Foreskin fibroblast (primary cell): ENCODE measurements at places on chromosomes 12 and 14.

GRCh38 chr12:12072064-12072760 lies 1.5 kb downstream of the BCL2L14 start:
- DNase-seq = no peak

- no peak for DNase-seq
These were observed 30.5 kb upstream of the TMEM179 start for GRCh38 chr14:104634886-104635570.

- DNase-seq = no peak
These were observed 141.9 kb downstream of the BICD1 start for GRCh38 chr12:32248441-32249140.

DNA sequence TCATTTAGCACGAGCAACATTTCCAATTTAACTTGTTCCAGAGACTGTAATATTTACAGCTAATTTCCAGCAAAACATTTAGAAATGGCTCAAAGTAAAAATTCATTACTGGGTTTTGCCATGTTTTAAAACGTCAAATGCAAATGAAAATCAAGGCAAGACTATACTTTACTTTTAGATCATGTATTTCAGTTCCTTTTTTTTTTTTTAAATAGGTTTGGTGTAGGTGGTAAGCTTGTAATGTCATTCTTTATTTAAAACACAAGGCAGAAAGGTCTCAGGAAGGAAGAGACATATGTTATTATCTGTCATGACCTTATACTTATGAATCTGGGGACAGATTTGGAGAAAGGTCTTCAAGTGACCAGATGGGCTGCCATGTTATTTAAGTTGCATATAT lies 54.1 kb downstream of the GRIP1 start:
- no peak for DNase-seq

DNA sequence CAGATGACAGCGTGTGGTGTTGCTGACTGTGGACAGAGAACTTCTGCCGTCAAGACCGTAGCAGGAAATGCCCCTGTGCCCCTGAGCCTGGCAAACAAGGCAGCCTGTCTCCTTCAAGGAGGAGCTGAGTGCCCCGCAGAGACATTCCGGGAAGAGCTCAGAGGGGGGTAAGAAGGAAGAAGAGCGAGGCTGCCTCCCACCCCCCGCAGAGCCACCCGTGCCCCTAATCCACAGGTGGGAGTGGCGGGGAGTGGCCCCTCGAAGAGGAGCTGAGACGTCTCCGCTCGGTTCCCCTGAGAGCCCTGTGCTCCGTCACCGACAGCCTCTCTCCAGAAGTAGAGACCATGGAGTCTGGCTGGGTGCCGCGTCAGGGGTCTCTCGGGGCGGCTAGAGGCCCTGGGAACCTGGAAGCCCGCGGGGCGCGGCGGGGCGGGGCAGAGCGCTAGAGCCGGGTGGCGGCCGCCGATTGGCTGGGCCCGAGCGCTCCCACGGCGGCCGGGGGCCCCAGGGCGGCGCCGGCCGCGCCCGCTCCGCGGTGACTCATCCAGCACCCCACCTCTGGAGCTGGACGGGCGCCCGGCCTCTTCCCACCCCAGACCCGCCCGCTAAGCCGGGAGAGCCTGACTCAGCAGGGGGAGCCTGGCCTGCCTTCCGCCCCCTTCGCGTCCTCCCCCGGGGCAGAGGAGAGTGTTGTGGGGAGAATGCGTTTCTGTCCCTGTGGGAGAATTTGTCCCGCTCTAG lies 25.2 kb upstream of the KRT78 start:
- DNase-seq = peak; percentile 90

GRCh38 chr12:109716512-109717389 lies 3.1 kb downstream of the FAM222A start:
- DNase-seq = peak; percentile 38

DNA sequence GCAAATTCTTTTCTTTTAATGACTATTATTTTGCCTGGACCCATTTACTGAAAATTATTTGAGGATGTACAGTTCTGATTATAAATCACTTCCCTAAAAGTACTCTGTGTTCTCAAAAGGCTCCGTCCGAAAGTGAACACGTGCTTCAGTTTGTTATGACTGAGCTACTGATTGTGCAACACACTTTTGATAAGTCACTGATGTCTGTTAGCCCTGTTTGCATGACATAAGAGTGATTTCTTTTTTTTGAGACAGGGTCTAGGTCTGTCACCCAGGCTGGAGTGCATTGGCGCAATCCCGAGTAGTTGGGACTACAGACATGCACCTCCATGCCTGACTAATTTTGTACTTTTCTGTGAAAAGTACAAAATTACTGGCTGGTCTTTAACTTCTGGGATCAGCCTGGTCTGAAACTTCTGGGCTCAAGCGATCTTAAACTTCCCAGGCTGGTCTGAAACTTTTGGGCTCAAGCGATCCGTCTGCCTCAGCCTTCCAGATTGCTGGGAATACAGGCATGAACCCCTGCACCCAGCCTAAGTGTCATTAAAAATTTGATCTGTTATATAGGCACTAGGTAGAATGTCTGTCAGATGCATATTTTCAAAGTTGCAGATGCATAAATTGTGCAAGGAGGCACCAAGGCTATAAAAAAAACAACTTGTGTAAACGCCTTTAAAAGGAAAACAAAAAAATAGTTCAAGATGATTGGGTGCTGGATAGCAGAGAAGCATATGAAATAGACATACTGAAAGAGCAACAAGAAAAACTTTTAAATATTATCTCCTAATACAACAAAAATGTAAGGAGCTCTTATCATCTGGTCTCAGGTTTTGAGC lies 111.5 kb downstream of the SRGAP1 start:
- DNase-seq = peak; percentile 79

DNA sequence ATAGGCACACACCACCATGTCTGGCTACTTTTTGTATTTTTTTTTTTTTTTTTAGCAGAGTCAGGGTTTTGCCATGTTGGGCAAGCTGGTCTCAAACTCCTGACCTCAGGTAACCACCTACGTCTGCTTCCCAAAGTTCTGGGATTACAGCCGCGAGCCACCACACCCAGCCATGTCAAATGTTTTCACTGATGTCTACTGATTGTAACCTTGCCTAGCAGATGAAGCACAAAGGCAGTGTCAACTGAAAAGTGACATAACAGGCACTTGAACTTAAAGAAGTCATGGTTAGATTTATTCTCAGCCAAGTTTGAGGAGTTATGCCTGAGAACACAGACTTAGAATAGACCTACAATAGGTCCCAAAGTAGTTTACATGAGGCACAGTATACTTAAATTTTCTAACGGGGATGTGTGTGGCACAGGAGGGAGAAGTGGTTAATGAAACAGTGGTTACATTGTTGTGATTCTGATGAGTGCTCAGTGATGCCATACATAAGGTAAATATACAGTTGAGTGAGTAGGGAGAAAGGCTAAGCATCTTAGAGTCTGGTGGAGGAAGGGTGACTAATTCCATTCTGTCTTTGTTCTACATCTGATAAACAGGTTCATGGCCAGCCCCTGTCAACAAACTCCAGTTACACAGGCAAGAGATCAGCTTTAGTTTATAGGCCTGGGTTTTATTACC lies 12.6 kb upstream of the RNASE4 start:
- no peak for DNase-seq

DNA sequence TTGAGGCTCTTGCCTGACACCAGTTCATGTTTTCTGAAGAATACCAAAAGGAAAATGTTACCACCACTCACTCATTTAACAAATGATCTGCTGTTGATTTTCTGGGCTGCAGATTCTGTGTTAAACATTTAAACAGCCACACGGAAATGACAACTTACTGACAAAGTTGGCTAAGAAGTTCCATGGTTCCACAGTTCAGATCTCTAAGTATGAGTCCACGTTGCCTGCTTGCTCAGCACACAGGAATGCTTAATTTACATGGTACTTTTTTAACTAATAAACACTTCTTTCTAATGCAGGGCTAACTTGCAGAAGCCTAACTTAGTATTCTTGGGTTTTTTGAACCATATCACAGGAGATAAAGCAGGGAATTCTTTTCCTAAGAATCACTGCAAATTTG lies 34.7 kb downstream of the PTGER2 start:
- DNase-seq = peak; percentile 76

DNA sequence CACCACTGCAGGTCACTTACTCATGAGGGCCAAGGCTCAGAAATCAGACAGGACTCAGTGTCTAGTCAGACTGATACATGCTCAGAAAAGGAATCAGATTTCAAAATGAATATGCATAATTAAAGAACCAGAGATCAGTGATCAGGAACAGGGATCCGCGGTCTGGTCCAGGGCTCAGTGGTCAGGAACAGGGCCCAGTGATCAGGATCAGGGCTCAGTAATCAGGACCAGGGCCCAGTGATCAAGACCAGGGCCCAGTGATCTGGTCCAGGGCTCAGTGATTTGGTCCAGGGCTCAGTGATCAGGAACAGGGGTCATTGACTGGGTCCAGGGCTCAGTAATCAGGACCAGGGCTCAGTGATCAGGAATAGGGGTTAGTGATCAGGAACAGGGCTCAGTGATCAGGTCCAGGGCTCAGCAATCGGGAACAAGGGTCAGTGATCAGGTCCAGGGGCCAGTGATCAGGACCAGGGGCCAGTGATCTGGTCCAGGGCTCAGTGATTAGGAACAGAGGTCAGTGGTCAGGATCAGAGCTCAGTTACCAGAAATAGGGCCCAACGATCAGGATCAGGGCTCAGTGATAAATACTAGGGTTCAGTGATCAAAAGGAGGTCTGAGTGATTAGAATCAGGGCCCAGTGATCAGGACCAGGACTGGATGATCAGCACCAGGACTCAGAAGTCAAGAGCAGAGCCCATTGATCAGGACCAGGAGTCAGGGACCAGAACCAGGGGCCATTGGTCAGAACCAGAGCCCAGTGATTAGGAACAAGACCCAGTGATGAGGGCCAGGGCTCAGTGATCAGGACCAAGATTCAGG lies 175.3 kb downstream of the TMEM121 start:
- no peak for DNase-seq

- no peak for DNase-seq
These were observed 227.7 kb upstream of the CRY1 start for GRCh38 chr12:107320929-107321631.

DNA sequence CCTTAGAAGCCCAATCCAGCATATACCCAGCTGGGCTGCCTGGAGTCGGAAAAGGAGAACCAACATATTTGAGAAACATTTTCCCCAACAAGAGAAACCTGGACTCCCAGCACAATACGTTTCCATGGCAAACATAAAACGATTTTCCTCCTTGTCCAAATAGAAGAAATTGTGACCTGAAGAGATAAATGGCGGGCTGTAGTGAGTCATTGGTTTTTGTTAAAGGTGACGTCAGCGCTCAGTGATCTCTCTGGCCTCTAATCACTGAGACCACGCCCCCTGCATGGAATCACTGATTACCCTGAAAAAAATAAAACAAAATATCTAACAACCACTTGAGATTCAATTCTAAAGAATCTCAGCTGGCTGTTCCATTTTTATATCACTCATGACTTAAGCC lies 6.0 kb downstream of the CCDC60 start:
- DNase-seq = no peak

- DNase-seq = no peak
These were observed 189.6 kb downstream of the FOXN3 start for GRCh38 chr14:89227496-89227836.

DNA sequence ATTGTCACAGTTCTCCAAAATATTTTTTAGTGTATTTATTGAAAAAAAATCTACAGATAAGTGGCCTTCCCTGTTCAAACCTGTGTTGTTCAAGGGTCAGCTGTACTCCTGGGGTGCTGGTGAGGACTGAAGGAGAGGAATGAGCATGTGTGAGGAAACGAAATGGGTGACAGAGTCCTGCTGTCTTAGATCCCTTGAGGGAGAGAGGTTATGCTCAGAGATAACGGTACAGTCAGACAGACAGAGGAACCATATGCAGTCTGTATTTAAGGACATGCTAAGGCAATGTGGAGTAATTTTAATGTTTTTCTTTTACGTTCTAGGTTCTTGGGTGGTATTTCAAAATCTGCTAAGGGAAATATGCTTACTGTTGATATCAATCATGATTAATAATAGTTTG lies 352.9 kb upstream of the RGS6 start:
- no peak for DNase-seq

DNA sequence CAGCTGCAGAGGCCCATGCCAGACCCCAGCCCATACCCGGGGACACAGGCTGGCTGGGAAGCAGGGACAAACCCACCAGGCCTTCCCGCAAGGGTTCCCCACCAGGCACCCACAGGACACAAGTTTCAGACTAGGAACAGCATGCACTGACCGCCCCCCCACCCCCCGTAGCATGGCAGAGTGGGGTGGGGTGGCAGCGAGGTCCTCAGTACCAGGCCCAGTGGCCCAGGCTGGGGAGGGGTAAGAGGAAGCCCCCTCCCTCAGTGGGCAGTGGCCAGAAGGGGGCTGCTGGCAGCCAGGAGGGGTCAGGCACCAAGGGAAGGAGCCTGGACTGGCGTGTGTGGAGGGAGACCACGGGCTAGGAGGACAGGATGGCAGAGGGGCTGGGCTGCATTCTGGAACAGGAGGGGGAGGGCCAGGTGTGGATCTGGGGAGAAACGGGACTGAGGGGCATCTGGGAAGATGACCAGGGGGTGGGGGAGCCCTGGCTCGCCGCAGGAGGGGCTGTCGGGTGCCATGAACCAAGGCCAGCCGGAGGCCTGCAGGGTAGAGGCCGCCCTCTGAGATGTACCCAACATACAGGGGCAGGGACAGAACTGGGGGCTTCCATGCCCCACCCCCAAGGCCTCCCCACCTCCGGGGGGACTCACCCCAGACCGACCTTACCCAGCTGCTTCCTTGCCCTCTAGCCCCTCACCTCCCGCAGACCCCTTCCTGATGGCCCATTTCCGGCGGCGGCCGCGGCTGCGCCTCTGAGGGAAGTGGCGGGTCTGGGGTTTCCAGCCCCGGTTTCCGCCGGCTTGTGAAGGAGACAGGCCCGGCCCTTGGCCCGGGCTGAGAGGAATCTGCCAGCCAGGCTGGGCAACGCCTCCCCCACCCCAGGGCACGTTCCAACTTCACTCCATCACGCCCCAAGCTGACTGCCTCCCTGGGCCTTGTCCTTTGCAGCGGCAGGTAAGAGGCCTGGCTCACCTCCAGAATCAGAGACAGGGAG lies 5.6 kb upstream of the JAG2 start:
- DNase-seq = no peak

DNA sequence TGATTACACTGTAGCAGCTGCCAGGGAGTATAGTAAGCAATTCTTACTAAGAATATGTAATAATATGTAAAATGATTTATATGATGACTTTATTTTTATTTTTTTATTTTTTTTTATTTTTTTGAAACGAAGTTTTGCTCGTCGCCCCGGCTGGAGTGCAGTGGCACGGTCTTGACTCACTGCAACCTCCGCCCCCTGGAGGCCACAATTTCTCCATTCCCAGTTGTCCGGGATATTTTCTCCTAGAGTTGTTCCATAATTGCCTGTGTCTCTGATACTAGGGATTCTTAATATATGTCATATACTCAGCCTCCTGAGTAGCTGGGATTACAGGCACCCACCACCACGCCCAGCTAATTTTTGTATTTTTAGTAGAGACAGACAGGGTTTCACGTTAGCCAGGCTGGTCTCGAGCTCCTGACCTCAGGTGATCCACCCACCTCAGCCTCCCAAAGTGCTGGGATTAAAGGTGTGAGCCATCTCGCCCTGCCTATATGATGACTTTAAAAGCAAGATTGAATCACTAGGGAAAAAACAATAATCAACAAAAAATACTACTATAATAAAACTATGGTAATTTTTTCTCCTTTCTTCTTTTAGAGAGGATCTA lies 12.2 kb upstream of the ITPR2 start:
- DNase-seq = no peak

- no peak for DNase-seq
These were observed 193.3 kb downstream of the PHLDA1 start for GRCh38 chr12:75838309-75838708.
